ENCODE measurements at places on chromosomes 16 and 17.

- no peak for DNase-seq
Measured at GRCh38 chr17:75910699-75911098, 6.0 kb upstream of the MRPL38 start.

DNA sequence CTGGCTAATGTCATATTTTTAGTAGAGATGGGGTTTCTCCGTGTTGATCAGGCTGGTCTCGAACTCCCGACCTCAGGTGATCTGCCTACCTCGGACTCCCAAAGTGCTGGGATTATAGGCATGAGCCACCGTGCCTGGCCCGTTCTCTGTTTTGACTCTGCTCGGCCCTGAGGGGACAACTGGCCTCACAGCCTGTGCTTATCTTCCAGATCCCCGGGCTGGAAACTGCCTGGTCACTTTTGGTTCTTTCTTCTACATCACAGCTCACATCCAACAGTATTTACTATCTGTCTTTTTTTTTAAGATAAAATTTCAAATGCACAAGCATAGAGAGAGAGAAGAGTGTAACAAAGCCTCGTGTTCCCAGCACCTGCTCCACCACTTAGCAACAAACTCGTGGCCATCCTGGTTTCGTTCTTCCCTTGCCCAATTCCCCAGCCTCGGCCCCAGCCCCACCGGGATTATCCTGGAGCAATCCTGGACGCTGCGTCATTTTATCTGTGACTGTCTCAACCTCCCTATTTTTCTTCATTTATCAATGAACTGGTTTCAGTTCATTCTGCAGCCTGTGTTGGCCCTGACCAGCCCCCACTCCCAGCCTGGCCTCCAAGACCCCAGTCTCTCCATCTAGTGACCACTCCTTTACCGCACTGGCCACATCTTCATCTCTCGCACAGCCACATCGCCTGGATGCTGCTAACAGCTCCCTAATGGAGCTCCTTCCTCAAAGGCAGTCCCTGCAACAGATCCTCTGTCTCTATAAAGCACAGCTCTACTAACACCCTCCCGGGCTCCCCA, 21.1 kb downstream of the PIMREG start:
- DNase-seq = no peak

GRCh38 chr16:78648517-78648916, 549.1 kb downstream of the WWOX start:
- DNase-seq = no peak

- DNase-seq = no peak
Measured at GRCh38 chr16:70252355-70252988, 732 bp upstream of the EXOSC6 start.

GRCh38 chr17:20938244-20938643, 104.6 kb downstream of the USP22 start:
- DNase-seq = no peak

GRCh38 chr17:74936470-74936799, 737 bp downstream of the OTOP3 start:
- DNase-seq = no peak

GRCh38 chr16:13077816-13078215, 176.4 kb downstream of the SHISA9 start:
- no peak for DNase-seq

GRCh38 chr17:2138318-2138717, 83.4 kb downstream of the HIC1 start:
- DNase-seq = peak; percentile 73

DNA sequence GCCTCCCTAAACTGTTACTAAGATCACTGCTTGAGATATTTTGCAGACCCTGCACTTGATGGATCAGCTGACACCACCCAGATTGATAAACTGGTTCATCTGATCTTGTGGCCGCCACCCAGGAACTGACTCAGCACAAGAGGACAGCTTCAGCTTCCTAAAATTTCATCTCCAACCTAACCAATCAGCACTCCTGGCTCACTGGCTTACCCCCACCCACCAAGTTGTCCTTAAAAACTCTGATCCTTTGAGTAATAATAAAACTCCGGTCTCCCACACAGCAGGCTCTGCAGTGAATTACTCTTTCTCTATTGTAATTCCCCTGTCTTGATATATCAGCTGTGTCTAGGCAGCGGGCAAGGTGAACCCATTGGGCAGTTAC, 174.8 kb downstream of the UTP18 start:
- no peak for DNase-seq

- DNase-seq = no peak
Measured at GRCh38 chr16:77112746-77113145, 78.2 kb upstream of the MON1B start.

- DNase-seq = no peak
Measured at GRCh38 chr17:60163108-60163784, 13.5 kb downstream of the CA4 start.

DNA sequence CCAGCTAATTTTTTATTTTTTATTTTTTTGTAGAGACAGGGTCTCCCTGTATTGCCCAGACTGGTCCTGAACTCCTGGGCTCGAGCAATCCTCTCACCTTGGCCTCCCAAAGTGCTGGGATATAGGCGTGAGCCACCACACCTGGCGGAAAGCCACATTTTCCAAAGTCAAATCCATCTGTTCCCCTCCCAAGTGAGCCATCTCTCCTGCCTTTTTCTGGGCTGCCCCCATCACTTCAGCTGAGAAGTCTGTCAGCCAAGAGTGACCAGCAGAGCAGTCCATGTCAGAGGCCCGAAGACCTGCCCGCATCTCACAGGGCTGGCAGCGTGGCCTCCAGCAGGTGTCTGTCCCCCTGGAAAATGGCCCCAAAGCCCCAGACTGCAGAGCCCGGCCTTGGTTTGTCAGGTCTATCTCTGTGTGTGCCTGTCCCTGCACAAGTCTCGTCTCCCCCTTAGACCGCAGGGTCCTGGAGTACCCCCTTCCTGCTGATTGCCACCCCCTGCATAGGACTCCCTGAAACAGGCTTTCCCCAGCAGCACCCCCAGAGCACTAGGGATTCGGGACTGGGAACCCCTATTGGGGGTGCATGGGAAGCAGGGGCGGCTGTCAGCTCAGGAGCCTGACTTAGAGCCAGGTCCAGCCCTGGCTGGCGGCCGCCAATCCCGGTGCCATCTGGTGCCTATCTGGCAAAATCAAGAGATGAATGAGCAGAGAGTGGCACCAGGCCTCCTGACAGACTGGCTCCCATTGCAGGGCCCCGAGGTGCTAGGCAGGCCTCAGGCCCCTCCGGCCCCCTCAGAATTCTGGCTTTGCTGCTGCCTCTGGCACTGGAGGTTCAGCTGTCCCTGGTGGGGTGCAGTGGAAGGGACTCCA, 7.8 kb downstream of the TTYH2 start:
- no peak for DNase-seq

DNA sequence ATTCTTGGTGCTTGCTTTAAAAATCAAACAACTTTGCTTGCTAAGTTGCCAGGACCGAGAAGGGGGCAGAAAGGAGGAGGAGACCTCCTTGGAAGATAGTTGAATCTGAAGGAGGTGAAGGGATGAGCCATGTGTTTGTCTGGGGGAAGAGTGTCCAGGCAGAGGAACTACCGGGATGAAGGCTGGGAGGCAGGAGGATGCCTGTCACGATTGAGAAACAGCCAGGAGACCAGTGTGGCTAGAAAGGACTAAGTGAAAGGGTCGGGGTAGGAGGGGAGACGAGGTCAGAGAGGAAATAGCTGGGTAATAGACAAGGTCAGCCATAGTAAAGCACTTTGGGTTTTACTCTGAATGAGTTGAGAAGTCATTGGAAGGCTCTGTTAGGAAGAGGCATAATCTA, 38.9 kb upstream of the CSNK2A2 start:
- no peak for DNase-seq

- DNase-seq = no peak
Measured at GRCh38 chr17:63040816-63041215, 74.8 kb downstream of the TANC2 start.

- no peak for DNase-seq
Measured at GRCh38 chr16:86671486-86672178, 93.3 kb downstream of the FOXL1 start.

Data from GM20000 (cell line).